ENCODE measurements at places on chromosomes 12 and 14. TPM values are rescaled to one million over a fixed set of nuclear protein-coding genes. Genes with fewer than 3 reads are reported as not detected.

GRCh38 chr14:100532906-100533655 is 54.1 kb downstream of the BEGAIN start:
- H3K36me3 ChIP-seq = no peaks in the 10 kb centered on the region
- DNase-seq = no peak
- H3K4me1 ChIP-seq = no peaks in the 10 kb centered on the region
- no peak overlapping the region for H3K4me3 ChIP-seq
- H3K27ac ChIP-seq = no peak overlapping the region

DNA sequence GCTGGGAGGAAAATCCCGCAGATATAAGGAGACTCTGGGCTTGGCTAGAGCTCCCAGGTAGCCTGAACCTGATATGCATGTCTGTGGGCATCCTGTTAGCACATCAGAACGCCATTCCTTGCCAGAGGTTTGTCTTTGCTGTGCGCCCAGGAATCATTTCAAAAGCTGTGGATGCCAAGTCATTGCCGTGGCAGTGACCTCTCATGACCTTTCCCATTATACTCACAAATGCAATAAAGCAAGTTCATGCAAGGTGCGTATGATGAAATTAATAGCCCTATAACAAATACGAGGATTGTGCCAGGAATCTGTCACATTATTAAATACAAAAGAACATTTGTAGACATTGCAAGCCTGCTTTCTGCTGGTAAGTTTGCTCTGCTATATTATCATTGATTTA is 229.1 kb upstream of the PELI2 start:
- no peaks in the 10 kb centered on the region for H3K4me1 ChIP-seq
- peaks cover 23% of the 10 kb centered on the region for H3K27me3 ChIP-seq
- H3K36me3 ChIP-seq = no peaks in the 10 kb centered on the region
- H3K4me3 ChIP-seq = no peak overlapping the region
- H3K27ac ChIP-seq = no peak overlapping the region
- no peak for DNase-seq

DNA sequence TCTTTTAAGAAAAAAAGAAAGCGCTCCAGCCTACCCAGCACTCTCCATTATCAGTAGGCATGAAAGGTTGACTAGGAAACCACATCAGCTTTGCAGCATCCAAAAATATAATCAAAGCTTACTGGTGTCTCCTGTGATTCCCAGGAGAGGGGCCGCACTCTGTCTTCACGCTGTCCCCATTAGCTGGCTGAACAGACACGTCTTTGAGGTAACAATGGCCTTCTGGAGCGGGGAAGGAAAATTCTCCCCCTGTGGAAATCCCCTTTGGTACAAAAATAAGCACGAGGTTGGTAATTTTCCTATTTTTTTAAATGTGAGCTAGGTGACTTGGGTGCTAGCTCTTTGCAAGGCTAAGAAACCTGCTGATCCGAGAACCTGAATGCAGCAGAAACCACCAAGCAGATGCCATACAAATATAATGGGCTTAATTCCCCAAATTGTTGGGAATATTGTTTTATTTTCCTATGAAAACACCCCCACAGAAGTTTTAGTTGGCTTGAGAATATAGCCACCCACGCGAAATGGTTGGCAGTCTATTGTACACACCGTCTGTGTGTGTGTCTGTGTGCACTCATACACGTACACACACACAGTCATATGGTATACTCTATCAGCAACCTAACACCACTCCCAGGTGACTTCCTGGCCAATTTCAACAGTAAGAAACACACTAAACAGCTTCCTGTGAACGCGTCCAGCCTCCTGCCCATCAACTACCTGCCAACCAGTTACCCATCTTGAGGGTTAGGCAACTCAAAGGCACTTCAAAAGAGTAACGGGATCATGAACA is 71.2 kb downstream of the KSR2 start:
- DNase-seq = no peak
- H3K27ac ChIP-seq = no peak overlapping the region
- H3K36me3 ChIP-seq = no peaks in the 10 kb centered on the region
- no peaks in the 10 kb centered on the region for H3K27me3 ChIP-seq

- no peak for DNase-seq
- no peaks in the 10 kb centered on the region for H3K4me1 ChIP-seq
- no peaks in the 10 kb centered on the region for H3K27me3 ChIP-seq
- H3K36me3 ChIP-seq = no peaks in the 10 kb centered on the region
These were observed 13.4 kb downstream of the ISM2 start for GRCh38 chr14:77485256-77485655.

DNA sequence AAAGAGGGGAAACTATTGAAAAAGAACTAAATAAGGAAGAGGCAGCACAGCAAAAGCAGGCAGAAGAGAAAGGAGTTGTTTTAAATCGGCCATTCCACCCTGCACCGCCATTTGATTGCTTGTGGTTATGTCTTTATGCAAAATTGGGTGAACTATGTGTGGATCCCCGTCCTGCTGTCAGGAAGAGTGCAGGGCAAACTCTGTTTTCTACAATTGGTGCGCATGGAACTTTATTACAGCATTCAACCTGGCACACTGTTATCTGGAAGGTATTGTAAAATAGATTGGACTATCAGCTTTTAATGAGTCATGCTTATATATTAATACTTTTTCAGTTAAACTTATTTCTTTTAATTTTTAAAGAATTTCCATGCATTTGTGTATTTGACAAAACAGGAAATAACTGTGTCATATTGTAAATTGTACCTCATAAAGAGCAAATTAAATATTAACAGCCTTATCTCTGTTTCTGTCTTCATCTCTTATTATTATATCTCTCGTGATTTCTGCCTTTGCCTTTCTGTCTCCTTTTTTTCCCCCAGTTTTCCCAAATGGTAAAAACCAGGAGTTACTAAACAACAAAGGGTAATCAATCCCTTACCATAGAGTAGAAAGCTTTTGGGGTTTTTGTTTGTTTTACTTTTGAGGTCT is 86.4 kb downstream of the MON2 start:
- H3K27ac ChIP-seq = peak overlapping the region; percentile 34
- peaks cover 28% of the 10 kb centered on the region for H3K36me3 ChIP-seq
- H3K27me3 ChIP-seq = no peaks in the 10 kb centered on the region

DNA sequence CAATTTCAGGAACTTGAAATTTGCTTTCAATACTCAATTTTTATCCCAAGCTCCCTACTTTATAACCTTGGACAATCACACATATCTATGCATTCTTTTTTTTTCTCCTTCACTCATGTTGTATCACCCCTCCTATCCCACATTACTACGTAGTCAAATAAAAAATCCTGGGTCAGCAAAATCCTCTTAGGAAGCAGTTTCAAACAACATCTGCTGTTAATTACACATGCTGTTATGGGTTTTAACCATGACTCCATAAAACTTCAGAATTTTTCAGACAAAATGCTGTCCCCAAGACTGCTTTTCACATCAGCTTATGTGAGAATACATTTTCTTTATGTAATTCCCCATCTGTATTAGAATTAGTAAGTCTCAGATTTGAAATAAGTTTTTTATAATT is 61.7 kb downstream of the LRFN5 start:
- no peaks in the 10 kb centered on the region for H3K36me3 ChIP-seq
- no peaks in the 10 kb centered on the region for H3K4me1 ChIP-seq
- H3K27me3 ChIP-seq = no peaks in the 10 kb centered on the region
- H3K27ac ChIP-seq = no peak overlapping the region
- no peak overlapping the region for H3K4me3 ChIP-seq

GRCh38 chr12:80264891-80265290 is 165.6 kb downstream of the OTOGL start:
- no peak overlapping the region for H3K27ac ChIP-seq
- no peaks in the 10 kb centered on the region for H3K36me3 ChIP-seq
- peaks cover 7% of the 10 kb centered on the region for H3K27me3 ChIP-seq

DNA sequence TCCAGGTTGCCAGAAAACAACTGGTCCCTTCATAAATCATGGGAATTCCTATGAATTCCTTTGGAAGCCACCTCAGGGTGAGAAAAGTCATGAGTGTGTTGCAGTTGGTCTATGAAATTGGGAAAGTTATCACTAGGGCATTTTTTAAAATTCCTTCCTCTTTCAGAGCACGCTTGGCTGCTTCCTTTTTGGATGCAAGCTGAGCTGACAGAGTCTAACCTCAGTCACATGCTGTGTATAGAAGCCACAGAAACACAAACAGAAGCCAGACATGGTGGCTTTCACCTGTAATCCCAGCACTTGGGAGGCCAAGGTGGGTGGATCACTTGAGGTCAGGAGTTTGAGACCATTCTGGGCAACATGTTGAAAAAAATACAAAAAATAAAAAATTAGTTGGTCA is 21.7 kb upstream of the HELB start:
- no peaks in the 10 kb centered on the region for H3K4me1 ChIP-seq
- DNase-seq = no peak
- no peak overlapping the region for H3K4me3 ChIP-seq
- no peaks in the 10 kb centered on the region for H3K36me3 ChIP-seq
- H3K27ac ChIP-seq = no peak overlapping the region

DNA sequence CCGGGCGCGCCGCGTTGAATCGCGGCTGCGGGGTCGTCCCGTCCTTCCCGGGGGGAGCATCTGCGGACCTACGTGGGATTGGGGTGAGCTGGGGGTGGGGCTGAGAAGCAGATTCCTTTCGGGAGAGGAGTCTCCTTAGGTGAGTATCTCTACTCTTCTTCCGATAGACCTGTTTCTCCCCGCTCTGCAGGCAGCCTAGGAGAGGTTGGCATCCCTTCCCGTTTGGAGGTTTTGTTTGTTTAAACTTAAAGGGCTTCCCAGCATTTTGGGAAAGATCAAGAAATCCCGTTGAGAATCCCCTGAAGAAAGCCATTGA is 411 bp downstream of the TTLL5 start:
- peak overlapping the region; percentile 96 for H3K27ac ChIP-seq
- no peaks in the 10 kb centered on the region for H3K27me3 ChIP-seq
- peaks cover 10% of the 10 kb centered on the region for H3K4me1 ChIP-seq
- peak overlapping the region; percentile 87 for H3K4me3 ChIP-seq
- no peak for DNase-seq

- no peak overlapping the region for H3K27ac ChIP-seq
- peaks cover 5% of the 10 kb centered on the region for H3K36me3 ChIP-seq
- peaks cover 17% of the 10 kb centered on the region for H3K27me3 ChIP-seq
- no peak overlapping the region for H3K4me3 ChIP-seq
- DNase-seq = no peak
These were observed 41.7 kb downstream of the ZCRB1 start for GRCh38 chr12:42284157-42284556.

- no peak overlapping the region for H3K27ac ChIP-seq
- H3K27me3 ChIP-seq = peaks cover 33% of the 10 kb centered on the region
- peaks cover 8% of the 10 kb centered on the region for H3K4me1 ChIP-seq
- no peak overlapping the region for H3K4me3 ChIP-seq
- no peaks in the 10 kb centered on the region for H3K36me3 ChIP-seq
These were observed 134.2 kb downstream of the SMOC1 start for GRCh38 chr14:70013271-70013873.

- peaks cover 7% of the 10 kb centered on the region for H3K4me1 ChIP-seq
- no peaks in the 10 kb centered on the region for H3K36me3 ChIP-seq
- no peak for DNase-seq
- H3K4me3 ChIP-seq = no peak overlapping the region
- H3K27me3 ChIP-seq = no peaks in the 10 kb centered on the region
These were observed 97.4 kb downstream of the SRGAP1 start for GRCh38 chr12:63941879-63942278.

DNA sequence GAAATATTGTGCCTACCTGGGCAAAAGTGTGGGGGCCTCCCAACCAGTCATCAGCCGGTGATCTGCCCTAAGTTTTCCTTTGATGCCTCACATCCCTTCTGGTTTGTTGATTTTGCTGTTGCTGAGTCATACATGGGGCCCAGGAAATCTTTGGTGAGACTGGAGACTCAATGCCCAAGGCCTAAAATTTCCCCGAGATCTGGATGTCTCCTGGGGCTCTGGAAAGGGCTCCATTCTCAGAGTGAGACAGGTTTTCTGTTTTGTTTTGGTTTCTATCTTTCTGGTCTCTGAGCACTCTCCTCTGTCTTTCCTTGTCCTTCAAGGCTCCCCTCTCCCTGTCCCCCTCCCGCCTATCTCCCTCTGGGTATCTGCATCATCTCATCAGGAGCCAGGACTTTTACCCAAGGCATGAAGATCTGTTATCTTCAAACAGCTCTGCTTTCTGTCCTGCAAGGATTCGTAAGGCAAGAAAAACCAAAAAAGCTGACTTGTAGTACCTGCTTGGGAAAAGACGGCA is 152.8 kb upstream of the MAX start:
- H3K27me3 ChIP-seq = no peaks in the 10 kb centered on the region
- no peak for DNase-seq
- H3K27ac ChIP-seq = peak overlapping the region; percentile 16
- peaks cover 32% of the 10 kb centered on the region for H3K4me1 ChIP-seq
- H3K4me3 ChIP-seq = no peak overlapping the region

- no peak overlapping the region for H3K4me3 ChIP-seq
- no peaks in the 10 kb centered on the region for H3K4me1 ChIP-seq
- H3K36me3 ChIP-seq = no peaks in the 10 kb centered on the region
- H3K27ac ChIP-seq = no peak overlapping the region
- no peak for DNase-seq
These were observed 235.5 kb upstream of the PDE3A start for GRCh38 chr12:20132818-20133217.

GRCh38 chr14:23776296-23776695 is 140.1 kb downstream of the DHRS2 start:
- H3K36me3 ChIP-seq = no peaks in the 10 kb centered on the region
- peaks cover 51% of the 10 kb centered on the region for H3K27me3 ChIP-seq

DNA sequence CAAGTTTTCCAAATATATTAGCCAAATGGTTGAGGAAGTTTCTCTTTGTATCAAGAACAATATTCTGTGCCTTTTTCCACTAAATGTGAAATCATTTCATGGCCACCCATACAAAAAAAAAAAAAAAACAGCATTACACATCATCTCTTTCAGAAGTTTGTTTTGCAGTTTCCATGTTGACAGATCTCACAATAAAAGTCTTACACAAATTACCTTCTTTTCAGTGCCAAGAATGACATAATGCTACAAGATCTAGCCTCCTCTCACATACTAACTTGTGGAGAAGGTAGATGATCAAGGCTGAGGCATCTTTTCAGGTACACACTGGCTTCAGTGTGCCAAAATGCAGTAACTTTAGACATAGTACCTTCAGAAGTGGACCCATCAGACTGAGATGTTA is 35.3 kb downstream of the PRKD1 start:
- H3K4me3 ChIP-seq = no peak overlapping the region
- no peak overlapping the region for H3K27ac ChIP-seq
- no peaks in the 10 kb centered on the region for H3K36me3 ChIP-seq
- H3K4me1 ChIP-seq = no peaks in the 10 kb centered on the region

ADAM21 gene
- polyA plus RNA-seq = 0.21 TPM

GLI1 gene
- polyA plus RNA-seq = 1.2 TPM

HOXC6 gene
- not detected for polyA plus RNA-seq

CCDC92 gene
- 18.7 TPM for polyA plus RNA-seq

ABCD2 gene
- not detected for polyA plus RNA-seq

SLC7A7 gene
- 16.2 TPM for polyA plus RNA-seq

CD69 gene
- 1,234 TPM for polyA plus RNA-seq

TNFAIP2 gene
- 0.41 TPM for polyA plus RNA-seq

RHEBL1 gene
- polyA plus RNA-seq = 6.0 TPM

DHRS2 gene
- not detected for polyA plus RNA-seq

SH2B3 gene
- polyA plus RNA-seq = 3.6 TPM

Data from naive B cell (primary cell).